ENCODE measurements at places on chromosomes 7 and 10. TPM values are rescaled to one million over a fixed set of nuclear protein-coding genes. Genes with fewer than 3 reads are reported as not detected.
A peak's percentile ranks its signal among the peaks of the same experiment; 100 is the strongest.

GDF2 gene
- not detected for total RNA-seq

ZNF467 gene
- total RNA-seq: 0.32 TPM

SCIN gene
- 1.6 TPM for total RNA-seq

STK31 gene
- total RNA-seq: 0.21 TPM

TMEM229A gene
- not detected for total RNA-seq

SPDYE2B gene
- total RNA-seq: not detected

CYP26C1 gene
- 0.12 TPM for total RNA-seq

TMEM178B gene
- 0.22 TPM for total RNA-seq

DNA sequence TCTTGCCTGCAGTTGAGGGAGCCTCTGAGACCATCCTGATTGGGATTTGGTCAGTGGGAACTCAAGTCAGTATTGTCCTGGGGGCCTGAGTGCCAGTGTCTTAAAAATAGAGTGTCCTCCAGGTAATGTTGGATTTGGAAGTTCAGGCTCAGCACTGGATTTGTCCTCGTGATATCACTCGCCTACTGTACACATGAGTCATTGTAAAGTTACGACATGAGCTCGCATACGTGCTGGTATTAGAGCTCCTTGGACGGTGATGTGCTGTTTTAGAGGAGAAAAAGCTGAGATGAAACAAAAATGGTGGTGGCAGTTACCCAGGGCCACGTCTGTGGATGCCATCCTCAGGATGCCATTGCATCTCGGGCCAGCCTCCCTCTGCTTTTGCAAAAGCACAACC lies 78.2 kb downstream of the MGMT start:
- no peaks in the 10 kb centered on the region for H3K4me1 ChIP-seq
- H3K4me3 ChIP-seq: no peak overlapping the region
- no peak overlapping the region for H3K27ac ChIP-seq
- no peak for DNase-seq
- H3K36me3 ChIP-seq: no peaks in the 10 kb centered on the region

- no peak overlapping the region for H3K27ac ChIP-seq
- no peak for DNase-seq
- H3K36me3 ChIP-seq: no peaks in the 10 kb centered on the region
- H3K27me3 ChIP-seq: no peaks in the 10 kb centered on the region
Observed at GRCh38 chr7:22194658-22195273, 162.2 kb downstream of the RAPGEF5 start.

- H3K4me1 ChIP-seq: peaks cover 90% of the 10 kb centered on the region
- H3K27ac ChIP-seq: peak overlapping the region; percentile 96
- H3K36me3 ChIP-seq: peaks cover 39% of the 10 kb centered on the region
- H3K27me3 ChIP-seq: no peaks in the 10 kb centered on the region
- H3K4me3 ChIP-seq: no peak overlapping the region
- DNase-seq: no peak
Observed at GRCh38 chr10:124717041-124717757, 27.0 kb downstream of the FAM53B start.

DNA sequence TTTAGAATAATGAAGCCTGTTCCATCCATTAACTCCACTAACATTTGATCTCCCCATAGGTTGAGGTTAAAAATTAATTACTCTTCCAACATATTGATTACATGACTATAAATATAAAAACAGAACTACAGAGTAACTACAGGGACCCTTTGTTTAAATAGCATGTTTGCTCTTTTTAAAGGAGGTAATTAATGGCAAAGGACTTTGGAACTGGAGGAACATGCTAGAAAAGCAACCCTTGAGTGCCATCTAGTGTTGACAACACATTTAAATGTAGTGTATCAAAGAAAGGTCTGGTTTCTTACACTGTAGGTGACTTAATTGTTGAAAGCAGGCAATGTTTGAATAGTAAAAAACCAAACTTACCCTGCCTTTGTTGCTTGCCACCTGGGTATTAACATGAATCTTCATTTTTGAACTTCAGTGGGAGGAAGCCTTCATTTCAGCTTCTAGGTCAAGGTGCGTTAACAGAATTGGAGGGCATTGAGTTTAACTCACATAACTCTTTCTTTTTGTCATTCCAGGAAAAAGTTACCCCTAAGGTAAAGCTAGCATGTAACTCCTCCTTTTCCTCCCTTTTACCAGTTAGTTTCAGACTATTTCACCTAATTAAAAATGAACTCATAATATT lies 52.6 kb upstream of the CAPZA2 start:
- no peaks in the 10 kb centered on the region for H3K27me3 ChIP-seq
- H3K4me1 ChIP-seq: no peaks in the 10 kb centered on the region
- no peaks in the 10 kb centered on the region for H3K36me3 ChIP-seq
- no peak overlapping the region for H3K4me3 ChIP-seq
- peak; percentile 35 for DNase-seq
- no peak overlapping the region for H3K27ac ChIP-seq

DNA sequence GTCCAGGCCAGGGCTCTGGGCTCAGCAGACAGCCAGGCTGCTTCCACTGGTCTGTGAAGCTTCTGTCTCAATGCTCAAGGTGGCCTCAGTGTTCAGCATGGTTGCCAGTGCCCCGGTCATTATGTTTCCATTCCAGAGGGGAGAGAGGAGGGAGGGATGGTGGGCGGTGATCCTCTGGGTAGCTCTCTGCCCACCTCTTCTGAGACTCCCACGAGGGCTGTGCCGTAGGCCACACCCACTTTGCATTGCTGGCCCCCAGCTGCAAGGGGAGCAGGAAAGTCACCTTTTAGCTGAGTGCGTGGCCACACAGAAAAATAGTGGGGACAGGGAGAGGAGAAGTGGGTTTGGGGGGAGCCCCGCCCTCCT lies 42.5 kb downstream of the FOXK1 start:
- H3K27me3 ChIP-seq: no peaks in the 10 kb centered on the region
- peak overlapping the region; percentile 84 for H3K4me3 ChIP-seq
- H3K36me3 ChIP-seq: peaks cover 18% of the 10 kb centered on the region
- H3K4me1 ChIP-seq: peaks cover 38% of the 10 kb centered on the region

DNA sequence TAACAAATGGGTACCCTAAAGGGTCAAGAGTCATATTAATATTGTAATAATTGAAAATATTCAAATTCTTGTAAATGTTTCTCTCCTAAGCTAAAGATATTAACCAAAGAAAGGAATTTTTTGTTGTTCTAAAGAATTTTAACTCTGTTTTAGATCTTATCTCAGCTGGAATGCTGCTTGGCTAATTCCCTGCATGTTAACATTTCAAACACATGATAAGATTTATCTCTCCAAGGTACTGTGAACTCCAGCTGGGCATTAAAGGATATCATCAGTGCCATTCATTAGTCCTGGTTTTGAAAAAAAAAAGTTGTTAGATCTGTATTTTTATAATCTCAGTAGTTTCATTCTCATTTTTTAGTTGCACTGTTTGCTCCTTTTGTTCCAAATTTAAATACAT lies 76.9 kb downstream of the MAPK8 start:
- peaks cover 4% of the 10 kb centered on the region for H3K36me3 ChIP-seq
- H3K27me3 ChIP-seq: no peaks in the 10 kb centered on the region
- H3K4me1 ChIP-seq: no peaks in the 10 kb centered on the region
- DNase-seq: no peak
- no peak overlapping the region for H3K27ac ChIP-seq

GRCh38 chr10:125064681-125065492 lies 95.5 kb downstream of the CTBP2 start:
- peaks cover 17% of the 10 kb centered on the region for H3K27me3 ChIP-seq
- peaks cover 17% of the 10 kb centered on the region for H3K4me1 ChIP-seq
- H3K36me3 ChIP-seq: no peaks in the 10 kb centered on the region
- H3K4me3 ChIP-seq: no peak overlapping the region
- no peak overlapping the region for H3K27ac ChIP-seq

DNA sequence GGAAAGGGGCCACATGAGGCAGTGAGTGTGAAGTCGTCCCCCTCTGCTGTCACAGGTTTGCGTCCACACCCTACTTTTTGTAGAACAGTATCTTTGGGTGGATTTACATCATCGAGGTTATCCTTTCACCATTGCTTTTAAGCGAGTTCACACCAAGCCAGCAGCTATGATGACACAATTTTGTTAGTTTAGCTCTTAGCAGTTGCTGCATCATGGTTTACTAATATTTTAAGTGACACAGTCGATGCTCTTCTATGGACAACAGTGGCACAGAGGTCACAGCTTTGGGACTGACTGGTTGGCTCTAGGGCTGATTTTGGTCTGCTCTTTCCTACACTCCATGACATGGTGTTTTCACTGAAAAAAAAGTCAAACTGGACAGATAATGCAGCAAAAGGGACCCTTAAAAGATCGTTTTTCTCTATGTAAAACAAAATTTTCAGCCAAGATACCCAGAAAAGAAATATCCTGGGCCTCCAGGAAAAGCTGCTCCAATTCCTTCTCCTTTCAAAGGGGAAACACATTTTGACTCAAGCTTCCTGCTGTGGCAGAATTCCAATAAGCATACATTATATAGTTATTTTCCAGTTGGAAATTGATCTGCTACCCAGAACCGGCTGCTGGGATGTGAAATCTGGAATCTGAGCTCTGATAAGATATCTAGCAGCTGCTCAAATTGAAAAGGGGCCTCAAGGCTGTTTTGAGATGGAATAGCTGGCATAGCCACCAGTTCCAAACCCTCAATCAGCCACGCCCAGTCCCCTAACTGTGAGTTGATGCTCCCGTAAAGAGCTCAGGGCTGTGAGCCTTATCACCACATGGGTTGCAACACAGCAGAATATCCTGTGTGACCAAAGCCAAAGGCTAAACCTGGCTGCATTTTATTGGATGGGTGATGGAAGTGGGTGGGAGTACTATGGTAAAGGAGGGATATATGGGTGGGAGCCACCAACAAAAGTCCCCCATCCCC lies 114.2 kb downstream of the SMURF1 start:
- no peak for DNase-seq
- H3K4me1 ChIP-seq: no peaks in the 10 kb centered on the region
- no peak overlapping the region for H3K4me3 ChIP-seq
- peak overlapping the region; percentile 36 for H3K27ac ChIP-seq
- H3K27me3 ChIP-seq: no peaks in the 10 kb centered on the region

DNA sequence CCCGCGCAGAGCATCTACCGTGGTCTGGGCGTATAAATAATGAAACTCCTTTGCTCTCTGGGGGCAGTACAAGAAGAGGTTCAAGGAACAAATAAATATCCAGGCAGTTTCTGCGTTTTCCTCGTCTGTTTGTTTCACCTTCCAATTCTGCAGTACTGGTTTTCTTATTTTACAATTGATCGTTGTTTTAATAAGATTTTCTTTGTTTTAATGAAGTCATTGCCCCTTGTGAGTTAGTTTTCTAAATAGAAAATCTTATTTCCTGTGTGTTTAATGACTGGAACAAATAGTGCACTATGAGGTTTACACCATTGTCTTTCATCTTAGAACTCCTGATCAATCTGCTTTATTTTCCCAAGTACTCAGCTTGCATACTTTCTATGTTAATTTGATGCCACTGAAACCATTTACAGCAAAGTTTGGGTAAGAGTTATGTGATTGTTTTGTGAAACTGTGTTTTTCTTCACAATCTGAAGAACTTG lies 1.2 kb downstream of the PLEKHA1 start:
- H3K4me1 ChIP-seq: peaks cover 35% of the 10 kb centered on the region
- peak overlapping the region; percentile 87 for H3K4me3 ChIP-seq
- H3K27ac ChIP-seq: peak overlapping the region; percentile 86
- DNase-seq: no peak
- peaks cover 8% of the 10 kb centered on the region for H3K36me3 ChIP-seq

DNA sequence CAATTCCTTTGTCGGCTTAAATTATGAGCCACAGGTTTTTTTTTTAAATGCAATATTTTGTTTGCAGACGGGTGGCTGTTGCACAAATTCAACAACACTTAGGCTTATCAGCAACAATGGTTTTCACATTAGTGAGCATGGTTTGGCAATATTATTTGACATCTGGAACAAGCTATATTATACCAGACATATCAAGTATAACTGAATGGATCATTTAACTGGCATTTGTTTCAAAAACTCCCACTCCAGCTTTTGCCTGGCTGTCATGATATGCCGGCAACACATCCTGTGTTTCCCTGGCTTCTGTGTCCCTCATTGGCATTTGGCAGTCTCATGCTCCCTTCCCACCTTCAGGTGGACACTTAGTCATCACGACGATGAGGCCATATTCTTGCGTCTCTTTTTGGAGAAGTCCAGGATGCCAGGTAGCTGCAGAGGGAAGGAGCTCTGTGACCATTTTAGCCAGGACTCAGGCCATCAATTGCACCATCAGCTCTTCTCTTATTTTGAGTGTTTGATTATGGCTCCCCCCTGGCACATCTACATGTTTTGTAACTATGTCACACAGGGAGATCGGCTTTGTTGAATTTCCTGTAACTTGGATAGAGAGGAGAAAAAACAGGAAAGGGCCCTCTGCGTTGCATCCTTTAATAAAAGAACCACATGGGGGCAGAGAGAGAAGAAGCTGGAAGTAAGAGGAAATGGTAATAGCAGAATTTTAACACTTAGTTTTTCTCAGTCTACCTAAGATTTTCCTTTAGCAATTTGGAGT lies 413.9 kb downstream of the LRMDA start:
- H3K4me3 ChIP-seq: no peak overlapping the region
- no peaks in the 10 kb centered on the region for H3K27me3 ChIP-seq
- no peak overlapping the region for H3K27ac ChIP-seq
- H3K4me1 ChIP-seq: no peaks in the 10 kb centered on the region
- no peaks in the 10 kb centered on the region for H3K36me3 ChIP-seq

- H3K4me1 ChIP-seq: no peaks in the 10 kb centered on the region
- no peak overlapping the region for H3K4me3 ChIP-seq
- H3K27me3 ChIP-seq: no peaks in the 10 kb centered on the region
- DNase-seq: no peak
- H3K36me3 ChIP-seq: no peaks in the 10 kb centered on the region
Observed at GRCh38 chr7:117682681-117683385, 190.4 kb downstream of the CTTNBP2 start.

GRCh38 chr7:143073556-143073955 lies 21.4 kb downstream of the OR6V1 start:
- H3K4me1 ChIP-seq: no peaks in the 10 kb centered on the region
- no peak for DNase-seq
- peaks cover 9% of the 10 kb centered on the region for H3K27me3 ChIP-seq
- H3K27ac ChIP-seq: no peak overlapping the region
- H3K36me3 ChIP-seq: no peaks in the 10 kb centered on the region
- H3K4me3 ChIP-seq: no peak overlapping the region

DNA sequence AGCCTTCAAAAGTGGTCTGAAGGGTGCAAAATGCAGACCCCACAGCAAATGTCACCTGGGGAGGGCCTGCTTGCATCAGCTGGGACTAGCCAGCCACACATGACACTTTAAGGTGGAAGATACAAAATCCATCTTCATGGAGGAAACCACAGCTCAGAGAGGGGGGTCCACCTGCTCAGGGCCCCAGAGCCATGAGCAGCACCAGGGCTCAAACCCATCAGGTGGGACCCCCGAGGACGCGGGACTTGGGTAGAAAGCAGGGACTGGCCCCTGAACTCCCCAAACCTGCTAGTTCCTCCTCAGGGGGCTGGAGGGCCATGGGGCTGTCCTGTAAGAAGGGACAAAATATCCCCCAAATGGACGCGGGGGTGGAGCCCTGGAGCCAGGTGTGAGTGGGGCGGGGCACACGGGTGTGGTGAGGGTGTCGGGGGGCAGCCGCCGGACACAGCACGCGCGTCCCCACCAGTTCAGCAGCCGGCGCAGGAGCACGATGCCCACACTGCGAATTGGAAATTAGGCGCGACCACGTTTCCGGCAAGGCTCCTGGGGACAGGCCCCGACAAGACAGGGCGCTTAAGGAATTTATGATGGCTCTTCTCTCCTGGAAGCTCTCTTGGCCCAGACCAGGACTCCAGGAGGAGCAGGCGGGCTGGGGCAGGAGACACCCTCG lies 8.0 kb downstream of the PDGFA start:
- no peak overlapping the region for H3K4me3 ChIP-seq
- no peak for DNase-seq
- no peaks in the 10 kb centered on the region for H3K36me3 ChIP-seq
- H3K27ac ChIP-seq: no peak overlapping the region
- no peaks in the 10 kb centered on the region for H3K4me1 ChIP-seq

All from activated CD4-positive, alpha-beta T cell treated with anti-CD3 and anti-CD28 coated beads, Interleukin-2, amount 10 ng/mL, durations not matched to agents 7 days and 5 days (primary cell).